ENCODE measurements at places on chromosomes 12 and 14. TPM values are rescaled to one million over a fixed set of nuclear protein-coding genes. Genes with fewer than 3 reads are reported as not detected.

FZD10 gene
- 1.0 TPM for total RNA-seq

PCK2 gene
- total RNA-seq, result 40.0 TPM

OASL gene
- total RNA-seq, result 0.29 TPM

FOXM1 gene
- 36.8 TPM for total RNA-seq

HCAR2 gene
- not detected for total RNA-seq

TSPAN9 gene
- total RNA-seq, result 20.5 TPM

ZNF891 gene
- total RNA-seq, result 0.40 TPM

EXOC3L4 gene
- total RNA-seq, result 0.17 TPM

KRT74 gene
- not detected for total RNA-seq

FSCB gene
- not detected for total RNA-seq

RAD51AP1 gene
- 62.7 TPM for total RNA-seq
